AG08395 (cell line): ENCODE measurements at places on chromosomes 2 and 18.
A peak's percentile ranks its signal among the peaks of the same experiment; 100 is the strongest.

- DNase-seq = no peak
These were observed 1650.9 kb upstream of the TMEFF2 start for GRCh38 chr2:193845604-193846003.

DNA sequence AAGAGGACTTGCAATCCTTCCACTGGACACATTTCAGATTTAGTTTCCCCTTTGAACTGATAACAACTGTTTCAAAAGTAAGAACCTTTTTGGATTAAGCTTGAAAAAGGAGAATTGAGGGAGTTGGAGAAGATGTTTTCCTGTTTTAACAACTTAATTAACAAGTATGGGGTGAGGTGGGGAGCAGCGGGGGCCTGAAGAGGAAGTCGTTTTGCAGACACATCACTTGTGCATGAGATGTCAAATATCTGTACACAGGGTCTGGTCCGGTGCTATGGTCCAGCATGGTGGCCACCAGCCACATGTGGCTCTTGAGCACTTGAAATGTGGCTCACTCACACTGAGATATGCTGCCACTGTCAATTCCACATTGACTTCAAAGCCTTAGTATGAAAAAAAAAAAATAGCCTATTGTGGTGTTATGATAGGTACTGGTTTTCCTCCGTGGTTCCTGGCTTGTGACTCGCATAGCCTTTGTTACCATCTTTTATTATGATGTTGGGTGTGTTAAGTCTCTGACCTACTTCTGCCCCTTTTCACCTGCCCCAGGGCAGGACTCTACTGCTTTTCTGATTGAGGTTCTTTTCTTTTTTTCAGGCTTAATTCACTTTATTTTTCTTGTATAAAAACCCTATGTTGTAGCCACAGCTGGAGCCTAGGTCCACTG is 205.5 kb downstream of the BCL2 start:
- no peak for DNase-seq

- DNase-seq = no peak
These were observed 63.9 kb downstream of the AOX1 start for GRCh38 chr2:200649724-200650123.

GRCh38 chr2:220226546-220226945 is 599.1 kb downstream of the SLC4A3 start:
- DNase-seq = no peak

DNA sequence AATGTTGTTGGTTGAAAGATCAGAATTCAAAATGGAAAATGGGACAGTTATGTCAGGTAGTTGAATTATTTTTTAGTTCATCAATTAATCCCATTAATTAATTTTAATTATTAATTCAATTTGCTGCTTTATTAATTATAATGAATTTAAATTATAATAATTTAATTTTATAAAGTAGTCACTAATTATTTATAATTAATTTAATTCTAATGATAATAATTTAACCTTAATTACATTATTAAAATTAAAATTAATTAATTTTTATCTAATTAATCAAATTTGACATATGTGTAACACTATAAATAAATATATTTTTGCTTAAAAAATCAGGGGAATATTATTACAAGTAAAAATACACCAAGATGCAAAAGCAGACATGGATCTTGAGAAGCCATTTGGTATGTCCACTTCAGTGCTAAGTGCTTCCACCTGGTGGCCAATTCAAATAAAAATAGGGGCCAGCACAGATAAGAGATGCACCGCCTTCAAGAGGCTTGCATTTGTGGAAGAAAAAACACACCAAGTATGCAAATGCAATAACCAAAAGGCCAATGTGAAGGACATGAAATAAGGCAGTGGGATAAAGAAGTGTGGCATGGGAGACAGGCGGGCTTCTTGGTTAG is 73.2 kb downstream of the MBP start:
- no peak for DNase-seq

DNA sequence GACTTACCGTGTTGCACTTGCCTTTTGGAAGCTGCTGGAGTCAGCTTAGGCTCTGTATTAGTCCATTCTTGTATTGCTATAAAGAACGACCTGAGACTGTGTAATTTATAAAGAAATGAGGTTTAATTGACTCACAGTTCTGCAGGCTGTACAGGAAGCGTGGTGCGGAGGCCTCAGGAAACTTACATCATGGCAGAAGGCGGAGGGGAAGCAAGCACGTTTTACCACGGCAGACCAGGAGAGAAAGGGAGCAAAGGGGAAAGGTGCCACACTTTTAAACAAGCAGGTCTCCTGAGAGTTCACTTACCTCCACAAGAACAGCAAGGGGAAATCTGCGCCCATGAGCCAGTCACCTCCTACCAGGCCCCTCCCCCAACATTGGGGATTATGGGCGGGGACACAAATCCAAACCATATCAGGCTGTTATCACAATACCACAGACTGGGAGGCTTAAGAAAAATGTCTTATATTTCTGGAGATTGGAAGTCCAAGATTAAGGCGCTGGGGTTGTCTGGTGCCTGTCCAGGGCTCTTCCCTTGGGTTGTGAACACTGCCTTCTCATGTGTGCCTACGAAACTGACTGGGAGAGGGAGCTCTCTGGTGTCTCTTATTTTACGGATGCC is 3.6 kb upstream of the D2HGDH start:
- DNase-seq = no peak

GRCh38 chr2:44351676-44352075 is 9.6 kb downstream of the PREPL start:
- DNase-seq = no peak

GRCh38 chr2:239700686-239701345 is 300.0 kb upstream of the HDAC4 start:
- DNase-seq = no peak

GRCh38 chr2:128536925-128537620 is 218.4 kb upstream of the HS6ST1 start:
- peak; percentile 87 for DNase-seq

GRCh38 chr18:12076424-12077140 is 17.1 kb upstream of the ANKRD62 start:
- DNase-seq = peak; percentile 34

GRCh38 chr2:172098650-172099471 is 3.8 kb downstream of the DLX2 start:
- DNase-seq = peak; percentile 72

- DNase-seq = peak; percentile 96
These were observed 24.8 kb downstream of the GALM start for GRCh38 chr2:38690499-38691420.

DNA sequence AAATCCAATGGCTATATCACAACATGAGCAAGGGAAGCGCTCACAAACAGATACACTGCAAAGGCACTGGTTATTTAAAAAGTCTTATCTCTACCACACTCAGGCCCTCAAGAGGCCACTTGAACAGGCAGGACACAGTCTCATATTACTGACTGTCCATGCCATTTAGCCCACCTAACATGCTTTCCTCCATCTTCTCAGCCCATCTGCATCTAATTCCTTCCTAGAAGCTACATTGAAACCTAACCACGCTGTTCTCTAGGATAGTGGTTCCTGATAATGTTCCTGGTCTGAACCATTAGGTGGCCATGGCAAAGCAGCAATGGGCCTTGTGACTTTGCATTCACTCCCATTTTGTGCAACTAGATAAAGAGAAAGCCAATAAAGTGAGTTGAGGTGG is 22.5 kb upstream of the NEB start:
- no peak for DNase-seq

DNA sequence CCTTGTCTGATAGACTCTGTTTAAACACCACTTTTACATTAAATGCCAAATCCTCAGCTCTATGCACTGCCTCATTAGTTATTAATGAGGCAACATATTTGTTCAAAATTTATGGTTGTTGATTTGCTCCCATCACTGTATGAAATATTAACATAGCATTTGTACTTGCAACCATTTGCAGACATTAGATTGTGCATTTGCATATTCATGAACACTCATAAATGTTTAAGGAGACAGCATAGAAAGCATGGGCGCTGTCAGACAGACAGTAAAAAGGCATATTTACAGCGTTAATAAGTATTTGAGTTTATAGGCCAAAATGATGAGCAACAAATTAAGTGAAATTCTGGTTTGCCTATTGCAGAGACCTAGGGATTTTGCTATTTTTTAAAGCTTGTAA is 502.3 kb downstream of the TXNL1 start:
- no peak for DNase-seq

GRCh38 chr18:73707035-73707434 is 440.6 kb downstream of the FBXO15 start:
- no peak for DNase-seq

GRCh38 chr2:165113414-165113813 is 90.4 kb downstream of the SCN3A start:
- DNase-seq = no peak

DNA sequence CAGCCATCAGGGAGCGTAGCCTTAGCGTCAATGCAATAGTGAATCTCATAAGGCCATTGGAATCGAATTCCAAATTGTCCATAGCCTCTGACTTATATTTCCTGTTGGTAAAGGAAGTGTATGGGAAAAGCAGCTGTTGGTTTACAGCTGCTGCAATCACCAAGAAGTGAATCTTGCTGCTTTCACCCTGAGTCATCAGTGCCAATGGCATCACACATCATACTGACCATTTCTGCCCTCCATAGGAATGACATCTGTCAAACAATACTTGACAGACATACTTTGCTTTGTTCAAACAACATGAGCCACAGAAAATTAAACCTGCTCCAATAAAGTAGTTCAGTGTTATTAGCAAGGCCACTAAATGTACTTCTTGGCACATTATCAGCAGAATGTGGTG is 111.2 kb upstream of the KLHL29 start:
- DNase-seq = no peak

- DNase-seq = no peak
These were observed 13.9 kb upstream of the HTR2B start for GRCh38 chr2:231138699-231139098.

- no peak for DNase-seq
These were observed 185.5 kb downstream of the SEPTIN10 start for GRCh38 chr2:109428281-109428680.

GRCh38 chr18:10070561-10071000 is 156.8 kb downstream of the VAPA start:
- no peak for DNase-seq

DNA sequence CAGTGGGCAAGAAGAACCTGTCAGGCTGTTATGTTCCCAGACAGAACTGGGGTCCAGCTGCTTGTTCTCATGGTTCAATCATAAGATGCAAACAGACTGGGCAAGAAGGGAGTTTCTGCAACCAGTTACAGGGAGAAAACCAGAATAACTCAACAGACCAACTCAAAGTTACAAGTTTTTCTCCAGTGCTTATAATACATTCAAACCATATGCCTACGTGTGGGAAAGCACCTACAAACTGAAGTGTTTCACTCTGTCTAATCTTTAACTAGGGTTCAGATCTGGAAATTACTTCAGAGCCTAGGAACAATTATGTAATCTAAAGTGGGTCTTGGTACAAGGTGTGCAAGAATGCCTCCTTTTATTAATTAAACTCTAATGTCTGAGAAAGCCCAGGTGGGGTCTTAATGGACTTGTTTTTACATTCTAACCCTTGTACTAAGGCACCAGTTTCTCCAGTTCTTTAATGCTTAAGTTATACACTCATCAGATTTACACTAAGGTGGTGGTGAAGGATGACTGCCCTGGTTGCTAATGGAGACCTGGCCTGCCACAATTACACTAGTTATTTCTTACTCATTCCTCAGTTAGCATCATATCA is 951.9 kb downstream of the TSN start:
- no peak for DNase-seq

DNA sequence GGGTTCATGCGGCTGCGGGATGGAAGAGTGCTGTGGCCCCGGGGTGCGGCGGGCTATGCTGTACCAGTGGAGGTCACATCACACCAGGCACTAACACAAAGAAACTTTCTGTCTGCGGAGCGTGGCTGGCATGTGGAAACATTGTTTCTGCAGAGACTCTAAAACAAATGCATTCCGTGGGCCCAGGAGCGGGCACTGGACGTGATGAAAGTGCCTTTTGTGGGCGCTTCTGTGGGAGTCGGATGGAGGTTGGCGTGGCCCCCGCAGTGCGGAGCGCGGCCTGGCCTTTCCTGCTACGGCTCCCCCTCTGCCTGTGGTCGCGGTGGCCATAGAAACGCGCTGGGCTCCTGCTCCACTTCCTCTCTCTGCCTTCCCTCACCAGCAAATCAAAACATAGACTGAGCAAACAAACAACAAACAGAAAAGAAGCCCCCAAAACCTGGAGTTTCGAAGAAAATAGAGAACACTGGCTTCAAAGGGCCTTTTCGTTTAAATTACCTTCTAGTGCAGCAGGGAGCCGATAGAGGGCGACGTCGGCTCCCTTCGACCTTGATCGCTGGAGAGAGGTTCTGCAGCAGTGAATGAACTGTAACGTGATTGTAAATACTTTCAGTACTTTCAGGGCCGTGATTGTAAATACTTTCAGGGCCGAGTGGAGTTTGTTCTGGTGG is 51.4 kb downstream of the KIF5C start:
- peak; percentile 44 for DNase-seq

DNA sequence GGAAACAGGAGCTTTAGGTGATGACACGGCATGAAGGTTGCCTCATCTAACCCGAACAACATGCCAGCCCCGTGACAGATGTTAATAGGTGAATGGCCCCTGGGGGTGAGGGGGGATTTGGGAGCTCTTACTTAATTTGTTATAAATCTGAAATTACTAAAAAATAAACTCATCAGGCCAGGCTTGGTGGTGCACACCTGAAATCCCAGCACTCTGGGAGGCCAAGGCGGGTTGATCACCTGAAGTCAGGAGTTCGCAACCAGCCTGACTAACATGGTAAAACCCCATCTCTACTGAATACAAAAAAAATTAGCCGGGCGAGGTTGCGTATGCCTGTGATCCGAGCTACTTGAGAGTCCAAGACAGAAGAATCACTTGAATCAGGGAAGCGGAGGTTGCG is 6.1 kb downstream of the STK25 start:
- DNase-seq = no peak

- DNase-seq = no peak
These were observed 9.2 kb upstream of the IL1R2 start for GRCh38 chr2:101982495-101983029.

DNA sequence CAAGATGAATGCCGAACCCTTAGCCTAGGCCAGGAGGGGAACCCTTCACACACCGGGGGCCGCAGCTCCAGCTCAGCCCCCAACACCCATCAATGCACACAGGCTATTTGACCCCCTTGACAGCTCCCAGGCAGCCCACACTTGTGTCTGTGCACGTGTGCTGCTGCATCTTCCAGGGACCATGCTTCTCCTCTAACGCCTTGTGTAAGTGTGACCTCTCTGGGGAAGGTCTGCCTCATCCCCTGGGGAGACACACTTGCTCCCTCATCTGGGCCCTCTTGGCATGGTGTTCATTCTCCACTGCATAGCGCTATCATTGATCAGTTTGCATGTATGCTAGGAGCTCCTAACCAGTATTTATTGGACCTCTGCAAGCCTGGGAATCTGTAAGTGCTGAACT is 120.0 kb upstream of the FHL2 start:
- no peak for DNase-seq

DNA sequence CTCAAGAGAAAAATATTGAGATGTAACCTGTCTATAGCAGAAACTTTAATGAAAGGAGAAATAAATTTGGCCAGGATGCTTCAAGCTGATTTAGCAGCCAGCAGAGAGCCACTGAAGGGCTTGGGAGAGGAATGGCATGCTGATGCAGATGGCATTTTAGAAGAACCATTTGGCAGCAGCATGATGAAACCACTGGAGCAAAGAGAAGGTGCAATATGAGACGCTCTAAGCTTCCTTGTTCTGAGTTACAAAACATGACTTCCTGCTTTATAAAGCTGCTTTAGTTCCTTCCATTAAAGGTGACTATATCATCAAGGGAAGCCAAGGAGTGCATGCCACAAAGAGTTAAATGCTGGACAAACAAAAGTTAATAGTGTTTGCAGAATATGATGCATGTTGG is 189.7 kb downstream of the PID1 start:
- no peak for DNase-seq

GRCh38 chr2:60652832-60653340 is 99.4 kb upstream of the BCL11A start:
- no peak for DNase-seq

GRCh38 chr2:88942798-88943197 is 251.3 kb downstream of the RPIA start:
- DNase-seq = no peak
